Stimulated activated CD8-positive, alpha-beta memory T cell treated with anti-CD3 and anti-CD28 coated beads, Interleukin-4, amount 100 ng/mL, for 1 hour (primary cell): ENCODE measurements at places on chromosomes 7 and 10.

- no peak for DNase-seq
Measured at GRCh38 chr10:96292971-96293920, 11.0 kb upstream of the DNTT start.

DNA sequence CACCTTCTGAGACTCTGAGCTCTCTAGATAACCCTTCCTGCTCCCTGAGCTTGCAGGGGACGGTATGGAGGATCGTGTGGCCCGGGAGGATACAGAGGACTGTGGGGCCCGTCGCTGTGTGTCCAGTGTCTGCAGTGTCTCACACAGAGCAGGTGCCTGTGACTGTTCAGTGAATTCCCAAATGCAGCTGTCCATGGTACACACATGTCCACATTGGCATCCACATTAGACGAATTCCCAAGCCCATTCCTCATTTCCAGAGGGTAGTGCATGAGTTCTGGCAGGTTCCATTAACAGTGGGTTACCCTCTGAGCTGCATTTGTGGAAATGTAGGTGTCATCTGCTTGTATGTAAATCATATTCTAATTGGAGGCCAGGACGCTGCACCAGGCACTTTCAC, 39.5 kb downstream of the WDFY4 start:
- DNase-seq, result no peak

GRCh38 chr7:13017333-13017857, 330.0 kb downstream of the ARL4A start:
- no peak for DNase-seq

- DNase-seq, result no peak
Measured at GRCh38 chr7:112052993-112053736, 153.0 kb downstream of the DOCK4 start.
